ENCODE measurements at places on chromosomes 7 and 10.

- DNase-seq = no peak
Measured at GRCh38 chr10:29849126-29849833, 210.1 kb downstream of the JCAD start.

GRCh38 chr7:30433082-30433481 lies 45.5 kb downstream of the NOD1 start:
- DNase-seq = no peak

GRCh38 chr10:72319416-72320254 lies 35.1 kb downstream of the DNAJB12 start:
- peak; percentile 96 for DNase-seq

- peak; percentile 40 for DNase-seq
Measured at GRCh38 chr7:129161524-129162225, 17.2 kb downstream of the TSPAN33 start.

- no peak for DNase-seq
Measured at GRCh38 chr7:44124822-44125202, 1.5 kb upstream of the POLD2 start.

DNA sequence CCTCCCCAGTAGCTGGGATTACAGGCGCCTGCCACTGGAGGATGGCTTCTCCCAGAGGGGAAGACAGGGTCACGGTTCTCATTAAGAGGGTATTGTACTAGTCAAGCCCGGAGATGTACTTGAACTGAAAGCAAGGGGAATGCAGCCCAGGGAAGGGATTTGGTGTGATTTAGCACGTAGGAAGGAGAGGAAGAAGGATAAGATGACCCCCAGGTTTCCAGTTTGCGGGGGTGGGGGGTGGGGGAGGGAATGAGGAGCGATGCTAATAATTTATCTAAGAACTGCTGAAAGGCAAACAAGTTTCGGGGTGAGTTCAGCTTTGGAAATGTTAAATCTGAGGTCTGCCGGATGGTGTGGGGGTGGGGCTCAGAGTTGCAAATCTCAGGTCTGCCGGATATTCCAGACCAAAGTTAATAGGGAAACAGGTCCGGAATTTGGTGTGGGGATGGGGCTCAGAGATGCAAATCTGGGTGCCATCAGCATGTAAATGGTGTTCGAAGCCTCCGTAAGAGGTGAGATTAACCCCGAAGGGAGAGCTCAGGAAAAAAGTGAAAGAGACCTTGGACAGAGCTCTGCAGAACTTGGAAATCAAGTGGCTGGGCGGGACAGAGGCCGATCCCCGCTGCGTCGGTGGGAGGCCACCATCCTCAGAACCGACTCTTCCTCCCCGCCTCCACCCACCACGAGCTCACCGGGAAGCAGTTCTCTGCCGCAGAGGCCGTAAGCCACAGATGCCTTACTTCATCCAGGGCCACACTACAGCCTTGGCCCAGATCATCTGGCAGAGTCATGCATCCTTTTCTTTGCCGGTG lies 1.6 kb upstream of the SEPHS1 start:
- peak; percentile 85 for DNase-seq

Measured in islet precursor cell (in vitro differentiated cells).